ENCODE measurements at places on chromosomes 2 and 18.

DNA sequence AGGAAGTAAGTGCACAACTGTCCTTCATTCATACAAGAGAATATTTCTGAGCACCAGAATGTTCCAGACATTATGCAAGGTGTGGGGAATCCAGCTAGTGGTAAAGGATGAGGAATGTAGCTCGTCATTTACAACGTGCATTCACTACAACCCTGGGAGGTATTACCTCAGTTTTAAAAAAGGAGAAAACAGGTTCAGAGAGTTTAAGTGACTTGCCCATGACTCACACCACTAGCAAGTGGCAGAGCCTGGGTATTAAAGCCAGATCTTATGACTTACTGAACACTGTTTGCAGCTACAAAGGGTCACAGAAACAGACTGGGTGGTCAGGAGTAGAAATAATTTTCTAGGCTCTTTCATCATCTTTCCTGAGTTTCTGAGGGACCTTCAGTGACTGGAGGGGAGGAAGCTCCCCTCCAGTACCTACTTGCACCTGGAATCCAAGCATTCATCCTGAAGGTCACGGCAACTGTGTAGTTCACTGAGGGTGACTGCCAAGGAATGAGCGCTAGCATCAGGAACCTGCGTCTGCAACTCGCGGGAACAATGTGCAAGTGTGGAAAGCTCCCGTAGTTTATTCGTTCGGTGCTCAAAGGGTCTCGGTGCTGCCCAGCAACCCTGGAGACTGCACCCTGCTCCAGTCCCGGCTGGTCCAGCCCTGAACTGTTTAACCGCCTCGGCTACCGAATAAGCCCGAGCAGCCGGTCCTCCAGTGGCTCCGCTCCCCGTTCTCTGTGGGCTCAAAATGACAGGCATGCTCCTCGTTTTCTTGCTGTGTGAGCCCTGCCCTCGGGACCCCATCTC is 647 bp downstream of the CCDC121 start:
- DNase-seq: peak; percentile 48

DNA sequence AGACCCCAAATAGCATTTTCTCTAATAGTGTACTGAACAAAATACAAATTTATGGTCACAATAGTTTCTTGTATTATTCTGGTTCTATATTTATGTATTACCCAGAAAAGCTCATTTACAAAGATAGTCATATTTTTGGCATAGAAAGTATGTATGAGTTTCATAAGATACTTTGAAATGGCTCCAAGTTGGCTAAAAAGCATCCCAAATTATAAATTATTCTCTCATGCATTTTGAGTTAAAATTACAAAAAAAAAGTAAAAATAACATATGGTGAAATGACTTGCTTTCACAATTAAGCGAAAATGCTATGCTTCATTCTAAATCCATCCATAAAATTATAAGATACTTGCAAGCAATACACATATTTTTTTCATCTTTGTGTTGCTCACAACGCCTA is 530.7 kb downstream of the ZNF804A start:
- DNase-seq: no peak

GRCh38 chr2:227623226-227623625 is 5.9 kb downstream of the SCYGR4 start:
- DNase-seq: no peak

GRCh38 chr18:3526421-3527354 is 76.7 kb downstream of the TGIF1 start:
- peak; percentile 96 for DNase-seq

DNA sequence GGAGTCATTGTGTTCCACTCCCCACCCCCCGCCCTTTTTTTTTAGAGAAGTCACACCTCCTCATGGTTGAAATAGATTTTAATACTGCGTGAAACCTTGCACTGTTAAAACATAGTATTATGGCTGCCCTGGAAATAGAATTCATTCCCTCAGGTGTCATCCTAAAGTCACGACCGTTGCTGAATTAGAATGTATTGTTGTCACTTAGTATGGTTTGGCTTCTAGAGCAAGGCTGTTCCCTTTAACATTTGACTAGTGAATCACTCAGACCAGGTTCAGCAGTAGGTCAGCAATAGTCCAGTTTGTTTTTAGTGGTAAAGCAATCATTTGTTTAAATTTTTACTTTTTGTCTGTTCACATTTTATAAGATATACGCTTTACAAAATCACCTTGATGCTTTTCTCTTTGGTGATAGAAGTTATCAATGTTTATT is 1.2 kb downstream of the BABAM2 start:
- no peak for DNase-seq

DNA sequence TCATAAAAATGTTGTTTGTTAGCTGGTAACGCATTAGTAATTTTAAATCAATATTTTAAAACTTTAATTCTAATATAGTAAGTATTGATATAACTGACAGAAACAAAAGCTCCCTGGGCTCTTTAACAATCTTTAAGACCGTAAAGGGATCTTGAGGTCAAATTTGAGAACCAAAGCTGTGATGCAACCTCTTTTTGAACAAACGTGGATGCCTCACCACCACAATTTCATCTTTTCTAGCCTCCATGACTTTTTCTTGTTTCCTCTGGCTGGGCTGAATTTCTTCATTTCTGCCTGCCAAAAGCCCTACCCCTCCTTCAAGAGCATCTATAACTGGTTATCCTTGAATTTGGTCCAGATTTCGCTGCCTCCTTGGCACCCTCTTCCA is 563 bp upstream of the POLE4 start:
- DNase-seq: no peak

- DNase-seq: peak; percentile 13
These were observed 73.2 kb downstream of the PLA2R1 start for GRCh38 chr2:159989249-159989648.

DNA sequence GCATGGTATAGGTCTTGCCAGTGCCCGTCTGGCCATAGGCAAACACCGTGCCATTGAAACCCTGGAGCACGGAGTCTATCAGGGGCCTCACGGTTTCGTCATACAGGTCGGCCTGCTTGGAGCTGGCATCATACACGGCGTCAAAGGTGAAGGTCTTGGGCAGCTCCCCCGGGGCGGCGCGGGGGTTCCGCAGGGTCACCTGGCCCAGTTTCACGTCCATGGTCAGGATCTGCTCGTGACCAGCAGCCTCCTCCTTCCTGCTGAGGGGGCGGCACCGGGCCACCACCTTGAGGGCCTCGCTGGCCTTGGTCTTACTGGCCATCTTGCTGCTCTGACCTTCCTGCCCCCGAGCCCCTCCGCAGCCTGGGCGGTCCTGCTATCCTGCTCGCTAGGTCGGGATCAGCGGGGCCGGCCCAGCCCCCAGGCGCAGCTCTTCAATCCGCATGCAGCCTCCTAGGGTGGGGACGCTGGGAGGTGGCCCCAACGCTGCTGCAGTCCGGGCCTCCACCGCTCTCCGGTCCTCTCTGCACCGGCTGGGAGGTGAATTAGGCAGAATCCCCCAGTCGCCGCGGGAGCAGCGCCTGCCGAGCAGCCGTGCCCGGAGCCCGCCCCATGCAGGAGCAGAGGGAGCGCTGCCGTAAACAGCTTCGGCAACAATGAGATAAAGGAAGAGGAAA is 563 bp downstream of the KIF3C start:
- peak; percentile 84 for DNase-seq

DNA sequence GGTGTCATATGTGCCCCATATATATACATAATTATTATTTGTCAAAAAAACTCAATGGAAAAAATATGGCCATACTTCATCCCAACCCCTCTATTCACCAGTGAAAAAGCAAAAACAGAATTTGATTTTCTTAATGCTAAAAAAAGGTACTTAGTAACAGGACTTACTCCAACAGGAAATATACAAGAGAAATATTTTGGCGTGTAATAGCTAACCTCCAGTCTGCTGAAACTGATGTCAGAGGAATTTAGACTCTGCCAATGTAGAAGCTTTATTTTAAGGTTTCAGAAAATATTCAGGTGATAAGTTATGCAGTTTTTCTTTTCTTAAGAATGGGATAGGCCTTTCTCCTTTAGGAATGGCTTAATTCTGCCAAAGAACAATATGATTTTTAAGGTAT is 72.6 kb downstream of the TMEFF2 start:
- no peak for DNase-seq

- peak; percentile 42 for DNase-seq
These were observed 128.4 kb upstream of the CBLN2 start for GRCh38 chr18:72672364-72673184.

DNA sequence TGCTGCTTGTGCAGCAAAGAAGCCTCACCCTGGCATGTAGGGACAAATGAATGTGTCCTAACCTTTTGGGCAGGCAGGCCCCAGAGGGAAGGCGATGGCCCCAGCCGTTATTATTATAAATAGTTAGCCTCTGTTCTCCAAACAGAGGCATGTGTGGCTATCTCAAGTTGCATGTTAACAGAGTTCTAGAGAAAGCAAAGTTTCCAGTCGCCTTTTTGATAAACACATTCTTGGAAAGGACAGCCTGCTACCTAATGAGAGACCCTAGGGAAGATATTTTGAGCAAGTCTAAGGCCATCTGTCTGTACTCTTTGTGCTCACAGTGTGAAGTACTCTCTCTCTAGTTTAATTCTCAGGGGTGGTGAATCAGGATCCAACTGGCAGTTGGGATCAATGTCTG is 97.4 kb upstream of the FHL2 start:
- DNase-seq: no peak

DNA sequence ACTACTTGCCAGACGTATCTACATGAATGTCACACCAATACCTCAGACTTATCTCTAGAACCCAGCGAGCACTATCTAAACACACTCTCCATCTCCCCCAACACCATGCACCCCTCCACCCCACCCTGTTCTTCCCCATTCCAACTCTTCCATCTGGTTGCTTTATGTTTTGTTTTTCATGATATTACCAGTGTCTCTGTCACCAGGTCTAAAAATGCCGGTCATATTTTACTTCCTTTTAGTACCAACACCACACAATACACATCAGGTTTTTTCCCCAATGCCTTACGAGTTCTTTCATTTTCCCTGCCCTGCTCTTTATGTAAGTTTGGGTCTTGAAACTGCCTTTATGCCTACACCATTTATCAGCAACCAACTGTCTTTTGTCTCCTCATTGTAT is 10.2 kb upstream of the ITGA4 start:
- no peak for DNase-seq

- DNase-seq: no peak
These were observed 73.6 kb upstream of the IGFBP5 start for GRCh38 chr2:216768908-216769411.

DNA sequence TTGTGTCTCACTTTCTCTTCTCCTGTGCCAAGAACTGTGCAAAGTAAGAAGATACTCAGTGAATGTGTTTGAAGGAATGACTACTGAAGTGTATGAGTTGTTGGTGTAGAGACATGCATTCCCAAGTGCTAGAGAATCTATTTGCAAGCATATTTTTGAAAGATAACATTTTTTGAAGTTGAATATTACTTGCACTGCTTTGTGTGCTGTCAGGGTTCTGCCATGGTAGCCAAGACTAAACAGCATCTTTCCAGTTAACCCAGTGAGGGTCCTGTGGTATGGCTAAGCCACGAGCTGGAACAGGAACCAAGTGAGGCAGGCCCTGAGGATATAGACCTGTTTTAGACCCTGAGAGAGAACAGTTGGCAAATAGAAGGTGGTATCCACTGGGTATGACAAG is 35.2 kb upstream of the EFEMP1 start:
- DNase-seq: no peak

- DNase-seq: peak; percentile 98
These were observed at the start of gene CNRIP1 for GRCh38 chr2:68319398-68320117. Gene CNRIP1, minus strand, starts transcription at chr2:68319949. Its CDS starts 549 bp downstream, at chr2:68319400.

GRCh38 chr2:216404010-216404618 is 8.2 kb upstream of the SMARCAL1 start:
- DNase-seq: peak; percentile 55

GRCh38 chr2:156471762-156472161 is 35.6 kb downstream of the GPD2 start:
- no peak for DNase-seq

GRCh38 chr2:30421604-30422443 is 25.2 kb upstream of the LCLAT1 start:
- DNase-seq: peak; percentile 37

- no peak for DNase-seq
These were observed 8.6 kb downstream of the ATG4B start for GRCh38 chr2:241645915-241646645.

DNA sequence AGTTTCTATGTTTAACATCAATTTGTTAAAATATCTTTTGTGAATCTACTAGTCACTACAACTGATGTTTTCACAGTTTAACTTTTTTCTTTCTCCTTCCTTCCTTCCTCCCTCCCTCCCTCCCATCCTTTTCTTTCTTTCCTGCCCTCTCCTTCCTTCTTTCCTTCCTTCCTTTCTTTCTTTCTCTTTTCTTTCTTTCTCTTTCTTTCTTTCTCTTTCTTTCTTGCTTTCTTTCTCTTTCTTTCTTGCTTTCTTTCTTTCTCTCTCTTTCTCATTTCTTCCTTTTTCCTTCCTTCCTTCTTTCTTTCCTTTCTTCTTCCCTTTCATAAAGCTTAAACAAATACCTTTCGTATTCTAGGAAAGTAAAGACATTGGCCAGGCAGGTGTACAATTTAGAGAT is 2083.0 kb upstream of the CELF4 start:
- no peak for DNase-seq

DNA sequence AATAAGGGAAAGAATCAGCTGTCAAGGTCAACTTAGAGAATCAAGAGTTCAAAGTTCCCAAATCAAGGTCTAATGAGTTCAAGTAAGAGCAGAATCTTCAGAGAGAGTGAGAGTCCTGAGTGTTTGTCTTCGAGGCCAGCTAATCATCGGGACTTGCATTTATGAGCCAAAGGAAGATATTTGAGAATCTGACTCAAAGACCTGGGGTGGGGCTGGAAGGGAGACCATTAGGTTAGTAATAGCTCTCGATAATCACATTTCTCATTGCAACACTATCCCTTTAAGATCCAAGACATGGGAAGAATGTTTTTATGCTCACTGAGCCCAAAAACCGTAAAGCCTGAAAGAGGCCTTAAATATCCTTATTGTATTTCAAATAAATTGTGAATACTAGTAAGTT is 72.0 kb upstream of the FSHR start:
- DNase-seq: no peak

DNA sequence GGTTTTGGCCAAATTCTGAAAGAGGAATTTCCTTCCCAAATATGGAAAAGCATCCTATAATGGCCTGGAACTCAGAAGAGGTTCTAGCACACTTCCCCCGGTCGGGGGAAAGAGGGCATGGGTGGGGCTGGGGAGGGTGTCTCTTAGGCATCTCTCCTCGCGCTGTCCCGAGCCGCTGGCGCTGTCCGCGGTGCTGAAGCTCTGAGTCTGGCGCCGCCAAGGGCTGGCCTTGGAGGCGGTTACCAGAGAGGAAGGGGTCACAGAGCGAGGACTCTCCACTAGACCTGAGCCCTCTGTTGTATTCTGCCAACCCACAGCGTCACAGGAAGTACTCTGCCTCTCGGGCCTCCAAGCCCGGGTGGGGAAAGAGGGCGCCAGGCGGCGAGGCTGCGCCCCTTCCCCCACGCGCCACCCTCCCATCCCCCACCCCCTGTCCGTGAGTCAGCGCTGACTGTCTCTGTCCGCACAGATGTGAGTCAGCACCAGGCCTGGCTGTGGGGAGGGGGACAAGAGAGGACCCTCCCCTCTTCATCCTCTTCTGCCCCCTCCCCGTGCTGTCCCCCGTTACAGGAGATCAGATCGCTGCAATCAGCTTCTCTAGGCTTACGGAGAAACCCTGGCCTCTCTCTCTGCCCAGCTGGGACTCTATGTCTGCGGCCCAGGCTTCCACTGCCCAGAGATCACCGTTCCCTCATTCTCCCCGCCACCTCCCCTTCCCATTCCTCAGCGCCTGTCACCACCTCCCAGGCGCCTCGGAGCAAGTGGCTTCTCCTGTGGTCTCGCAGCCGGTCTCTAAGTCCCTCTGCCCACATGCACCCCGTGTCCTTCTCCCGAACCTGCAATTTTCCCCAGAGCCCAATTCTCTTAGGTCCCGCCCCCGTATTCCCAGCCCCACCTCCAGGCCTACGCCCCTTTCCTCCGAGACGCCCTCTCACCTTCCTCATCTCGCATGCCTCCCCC is 779 bp downstream of the PTPRN start:
- peak; percentile 86 for DNase-seq

GRCh38 chr2:145022666-145023333 is 502.9 kb upstream of the ZEB2 start:
- DNase-seq: no peak
